ENCODE measurements at places on chromosomes 6 and 20. TPM values are rescaled to one million over a fixed set of nuclear protein-coding genes. Genes with fewer than 3 reads are reported as not detected.

Gene FAM209A
- 0.51 TPM for total RNA-seq

Gene ULBP2
- total RNA-seq: 5.8 TPM

Gene E2F1
- 72.2 TPM for total RNA-seq

DNA sequence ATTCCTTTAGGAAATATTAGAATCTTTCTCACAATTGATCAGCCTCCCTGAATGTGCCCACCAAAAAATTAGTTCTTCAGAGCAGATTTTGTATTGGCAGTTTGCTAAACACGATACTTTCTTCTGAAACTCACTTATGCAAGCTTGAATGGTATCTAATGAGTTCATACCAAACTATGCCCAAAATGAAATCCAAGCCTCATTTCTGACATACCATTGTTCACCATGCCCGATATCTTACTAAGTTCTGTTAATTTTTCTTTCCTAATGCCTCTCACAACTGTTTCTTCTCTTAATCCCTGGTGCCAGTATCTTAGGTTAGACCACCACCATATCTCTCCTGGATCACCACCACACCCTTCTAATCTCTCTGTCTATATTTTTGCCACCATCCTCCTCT, 755.9 kb downstream of the KIF16B start:
- H3K27ac ChIP-seq: no peak overlapping the region
- H3K4me1 ChIP-seq: peaks cover 44% of the 10 kb centered on the region
- no peaks in the 10 kb centered on the region for H3K27me3 ChIP-seq
- no peak overlapping the region for H3K4me3 ChIP-seq

- 0 out of 2 replicates have a peak, but pooled peaks cover 5% of the 10 kb centered on the region for H3K4me1 ChIP-seq
- no peaks in the 10 kb centered on the region for H3K36me3 ChIP-seq
- no peak overlapping the region for H3K4me3 ChIP-seq
- no peaks in the 10 kb centered on the region for H3K27me3 ChIP-seq
- DNase-seq: no peak
Observed at GRCh38 chr6:21321531-21321930, 272.0 kb upstream of the SOX4 start.

GRCh38 chr20:31548820-31549512, 34.7 kb downstream of the HM13 start:
- H3K27me3 ChIP-seq: no peaks in the 10 kb centered on the region

DNA sequence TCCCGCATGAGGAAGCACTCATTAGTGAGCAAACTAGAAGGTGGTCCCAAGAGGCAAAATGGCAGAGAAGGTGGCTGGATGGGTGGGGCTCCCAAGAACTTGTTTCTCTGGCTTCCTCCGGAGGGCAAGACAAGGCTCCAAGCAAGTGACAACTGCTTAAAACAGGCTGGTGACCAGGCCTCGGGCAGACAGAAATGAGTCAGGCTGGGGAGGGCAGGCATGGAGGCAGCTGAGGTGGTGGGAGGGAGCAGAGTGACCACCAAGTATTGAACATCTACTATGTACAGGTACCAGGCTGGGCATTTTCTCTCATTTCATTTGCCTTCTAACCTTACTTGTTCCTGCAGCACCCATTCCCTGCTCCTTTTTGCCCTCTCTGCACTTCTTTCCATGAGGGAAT, 33.4 kb downstream of the TNXB start:
- no peaks in the 10 kb centered on the region for H3K36me3 ChIP-seq
- H3K4me1 ChIP-seq: peaks cover 13% of the 10 kb centered on the region
- H3K27me3 ChIP-seq: no peaks in the 10 kb centered on the region
- peak; percentile 14 for DNase-seq

DNA sequence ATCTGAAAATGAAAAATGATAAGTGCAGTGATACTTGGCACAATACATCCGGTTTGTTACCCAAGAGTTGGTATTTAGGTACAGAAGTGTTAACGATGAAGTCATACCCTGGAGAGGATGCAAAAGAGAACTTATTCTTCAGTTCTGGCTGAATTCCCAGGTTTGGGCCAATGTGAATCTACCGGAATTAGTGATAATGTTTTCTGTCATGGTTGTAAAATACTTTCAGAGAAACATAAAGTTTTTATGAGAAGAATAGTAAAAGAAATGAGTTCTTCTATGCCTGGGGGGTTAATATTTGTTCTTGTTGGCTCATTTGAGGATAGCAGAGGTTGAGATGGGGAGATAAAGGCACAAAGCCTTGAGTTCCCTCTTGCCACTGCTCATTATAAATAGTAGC, 509.9 kb upstream of the POU3F2 start:
- no peaks in the 10 kb centered on the region for H3K27me3 ChIP-seq
- peak; percentile 19 for DNase-seq
- no peaks in the 10 kb centered on the region for H3K4me1 ChIP-seq
- H3K36me3 ChIP-seq: no peaks in the 10 kb centered on the region
- H3K4me3 ChIP-seq: no peak overlapping the region

DNA sequence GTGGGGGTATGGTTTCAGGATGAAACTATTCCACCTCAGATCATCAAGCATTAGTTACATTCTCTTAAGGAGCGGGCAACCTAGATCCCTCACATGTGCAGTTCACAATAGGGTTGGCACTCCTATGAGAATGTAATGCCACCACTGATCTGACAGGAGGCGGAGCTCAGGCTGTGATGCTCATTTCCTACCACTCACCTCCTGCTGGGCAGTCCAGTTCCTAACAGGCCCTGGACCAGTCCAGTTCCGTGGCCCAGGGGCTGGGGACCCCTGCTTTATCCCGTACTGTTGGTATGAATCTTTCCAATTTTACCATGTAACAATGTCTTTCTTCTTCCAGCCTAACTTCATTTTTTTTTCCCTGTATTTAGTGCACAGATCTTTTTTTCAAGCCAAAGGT, 94.9 kb downstream of the OGFRL1 start:
- no peaks in the 10 kb centered on the region for H3K27me3 ChIP-seq
- no peak for DNase-seq
- no peak overlapping the region for H3K4me3 ChIP-seq
- H3K27ac ChIP-seq: no peak overlapping the region
- no peaks in the 10 kb centered on the region for H3K36me3 ChIP-seq
- H3K4me1 ChIP-seq: peaks cover 30% of the 10 kb centered on the region

- H3K4me3 ChIP-seq: no peak overlapping the region
- no peaks in the 10 kb centered on the region for H3K4me1 ChIP-seq
Observed at GRCh38 chr6:87921034-87921433, 126.6 kb upstream of the SPACA1 start.

DNA sequence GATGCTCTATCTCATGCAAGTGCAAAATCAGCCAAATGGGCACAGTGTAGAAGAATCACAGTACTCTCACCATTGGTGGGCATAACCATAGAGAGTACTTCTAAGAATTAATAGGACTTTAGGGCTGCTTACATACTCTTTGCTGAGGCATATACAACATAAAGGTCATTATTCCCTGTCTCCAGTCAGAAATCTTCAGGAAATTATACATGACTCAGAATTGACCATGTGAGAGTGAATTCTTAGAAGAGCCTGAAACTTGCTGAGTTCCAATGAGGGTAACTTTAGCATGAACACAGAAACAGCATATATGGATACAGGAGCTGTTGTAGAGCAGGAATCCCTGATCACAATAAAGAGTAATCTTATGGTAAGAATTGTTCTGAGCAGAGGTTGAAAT, 498.7 kb downstream of the TENT5A start:
- no peaks in the 10 kb centered on the region for H3K27me3 ChIP-seq
- H3K4me3 ChIP-seq: no peak overlapping the region
- no peak for DNase-seq
- no peak overlapping the region for H3K27ac ChIP-seq
- no peaks in the 10 kb centered on the region for H3K4me1 ChIP-seq
- no peaks in the 10 kb centered on the region for H3K36me3 ChIP-seq

All from PC-3 (cell line).